ENCODE measurements at places on chromosomes 3 and 15.

GRCh38 chr3:146650691-146651442 is 45.7 kb upstream of the PLSCR5 start:
- no peaks in the 10 kb centered on the region for H3K36me3 ChIP-seq
- DNase-seq: no peak
- H3K27me3 ChIP-seq: no peaks in the 10 kb centered on the region

DNA sequence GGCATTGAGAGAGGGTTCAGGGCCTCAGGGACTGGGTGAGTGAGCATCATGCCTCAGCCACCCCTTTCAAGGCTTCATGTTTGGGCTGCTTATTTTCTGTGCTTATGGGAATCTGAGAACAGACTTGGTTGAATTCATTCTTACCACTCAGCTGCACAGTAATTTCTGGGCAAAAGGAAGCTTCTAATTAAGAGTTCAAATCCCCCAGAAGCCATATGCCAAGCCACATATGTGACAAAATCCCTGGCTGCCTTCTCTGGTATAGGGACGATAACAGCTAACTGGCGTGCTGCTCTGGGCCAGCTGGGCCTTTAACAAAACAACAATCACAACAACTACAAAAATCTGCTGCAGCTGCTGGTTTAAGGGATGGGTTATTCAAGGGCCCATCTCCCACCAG is 181.0 kb upstream of the ANKRD28 start:
- H3K27me3 ChIP-seq: no peaks in the 10 kb centered on the region
- H3K4me3 ChIP-seq: no peak overlapping the region
- no peak for DNase-seq
- no peaks in the 10 kb centered on the region for H3K36me3 ChIP-seq
- H3K4me1 ChIP-seq: peaks cover 8% of the 10 kb centered on the region

GRCh38 chr3:59595830-59596229 is 546.0 kb upstream of the CFAP20DC start:
- no peaks in the 10 kb centered on the region for H3K4me1 ChIP-seq
- DNase-seq: no peak
- H3K4me3 ChIP-seq: no peak overlapping the region
- H3K36me3 ChIP-seq: no peaks in the 10 kb centered on the region

DNA sequence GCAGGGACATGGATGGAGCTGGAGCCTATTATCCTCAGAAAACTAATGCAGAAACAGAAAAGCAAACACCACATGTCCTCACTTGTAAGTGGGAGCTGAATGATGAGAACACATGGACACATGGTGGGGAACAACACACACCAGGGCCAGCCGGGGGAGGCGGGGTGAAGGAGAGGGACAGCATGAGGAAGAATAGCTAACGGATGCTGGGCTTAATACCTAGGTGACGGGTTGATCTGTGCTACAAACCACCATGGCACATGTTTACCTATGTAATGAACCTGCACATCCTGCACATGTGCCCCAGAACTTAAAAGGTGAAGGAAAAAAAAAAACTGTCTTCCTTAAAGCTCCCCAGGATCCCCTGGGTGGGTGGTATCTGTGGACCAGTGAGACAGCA is 87.1 kb downstream of the ADAMTS17 start:
- H3K27ac ChIP-seq: no peak overlapping the region
- no peaks in the 10 kb centered on the region for H3K36me3 ChIP-seq
- H3K27me3 ChIP-seq: no peaks in the 10 kb centered on the region

DNA sequence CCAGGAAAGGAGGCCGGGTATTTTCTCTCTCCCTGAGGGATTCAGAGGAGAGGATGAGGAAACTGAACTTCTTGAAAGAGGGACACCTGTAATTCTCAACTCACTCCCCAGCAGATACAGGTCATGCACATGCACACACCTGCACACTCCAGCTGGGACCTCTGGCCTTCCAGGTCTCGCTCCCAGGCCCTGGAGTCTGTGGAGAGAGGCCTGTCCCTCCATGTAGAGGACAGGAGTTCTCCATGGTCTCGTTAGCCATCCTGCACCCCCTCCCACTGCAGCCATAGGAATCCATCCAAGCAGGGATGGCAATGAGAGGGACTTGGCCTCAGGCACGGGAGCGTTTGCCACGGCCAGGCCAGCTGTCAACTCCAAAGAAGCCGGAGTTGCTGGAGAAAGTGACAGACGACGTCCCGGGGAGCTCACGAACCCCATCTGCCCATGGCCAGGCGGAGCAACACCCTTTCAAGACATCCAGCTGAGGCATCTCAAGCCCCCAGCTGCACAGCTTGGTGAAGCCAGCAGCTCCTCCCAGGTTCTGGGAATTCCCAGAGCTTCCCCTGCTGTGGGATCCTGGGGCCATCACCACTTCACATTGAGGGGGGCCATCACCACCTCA is 223.3 kb downstream of the UACA start:
- H3K36me3 ChIP-seq: no peaks in the 10 kb centered on the region
- no peak overlapping the region for H3K4me3 ChIP-seq
- peaks cover 6% of the 10 kb centered on the region for H3K27me3 ChIP-seq
